ENCODE measurements at places on chromosomes 16 and 17.

- DNase-seq, result no peak
Observed at GRCh38 chr17:36074365-36074764, 10.3 kb downstream of the CCL18 start.

DNA sequence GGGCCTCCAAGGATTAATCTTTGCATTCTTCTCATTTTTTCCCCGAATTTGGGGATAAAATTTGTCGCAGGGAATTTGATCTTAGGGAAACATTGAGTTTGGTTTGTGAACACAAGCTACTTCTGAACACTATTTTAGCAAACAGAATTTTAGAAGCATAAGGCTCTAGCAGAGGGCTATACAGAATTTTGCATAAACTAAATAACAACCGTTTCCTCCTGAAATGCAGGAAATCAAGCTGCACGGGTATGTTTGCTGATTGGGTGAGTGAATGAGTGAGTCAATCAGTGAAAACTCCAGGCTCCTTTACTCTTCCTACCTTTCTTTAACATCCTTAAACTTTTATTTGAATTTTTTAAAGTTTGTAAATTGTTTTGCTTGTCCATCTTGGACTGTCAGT, 81.3 kb upstream of the GNAO1 start:
- no peak for DNase-seq

GRCh38 chr17:32350666-32351418, 885 bp downstream of the ZNF207 start:
- no peak for DNase-seq

DNA sequence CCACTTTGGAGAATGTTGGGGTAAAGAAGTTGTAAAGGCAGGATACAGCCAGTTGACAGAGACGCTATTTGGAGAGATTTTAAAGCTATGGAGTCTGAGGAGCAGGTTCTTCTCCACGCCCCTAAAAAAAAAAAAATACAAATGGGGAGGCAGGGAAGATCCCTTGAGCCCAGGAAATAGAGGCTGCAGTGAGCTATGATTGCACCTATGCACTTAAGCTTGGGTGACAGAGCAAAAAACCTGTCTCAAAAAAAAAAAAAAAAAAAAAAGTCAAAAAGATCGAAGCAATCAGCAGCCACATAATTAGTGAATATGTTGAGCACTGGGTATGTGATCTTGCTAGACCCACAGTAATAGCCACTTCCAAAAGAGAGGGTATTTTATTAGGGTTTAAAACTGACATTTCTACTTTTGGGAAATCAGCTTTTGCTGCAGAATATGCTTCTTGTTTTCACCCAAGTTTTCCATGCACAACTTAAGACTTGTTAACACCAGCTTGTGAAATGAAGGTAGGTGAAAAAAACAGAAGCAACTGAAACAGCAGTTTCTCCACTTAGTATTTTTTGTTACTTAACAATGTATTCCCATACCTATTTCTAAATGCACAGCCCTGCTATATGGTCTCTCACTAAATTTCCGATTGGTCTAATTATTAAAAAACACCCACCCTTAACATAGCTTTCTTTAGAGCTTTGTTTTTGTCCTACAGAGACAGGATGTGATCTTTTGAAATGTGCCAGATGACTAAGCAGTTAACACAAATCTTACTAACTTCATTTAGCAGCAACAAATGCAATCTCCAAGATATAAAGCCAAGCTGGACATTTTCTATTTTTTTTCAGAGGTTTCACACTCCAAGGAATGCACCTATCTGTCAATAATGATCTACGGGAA, 2.5 kb upstream of the ARL6IP1 start:
- DNase-seq, result no peak

- no peak for DNase-seq
Observed at GRCh38 chr17:48757524-48757961, 29.0 kb upstream of the HOXB13 start.

GRCh38 chr16:12898551-12898950, 2.8 kb upstream of the SHISA9 start:
- DNase-seq, result no peak

GRCh38 chr16:67563708-67564468, 1.6 kb downstream of the CTCF start:
- DNase-seq, result no peak

DNA sequence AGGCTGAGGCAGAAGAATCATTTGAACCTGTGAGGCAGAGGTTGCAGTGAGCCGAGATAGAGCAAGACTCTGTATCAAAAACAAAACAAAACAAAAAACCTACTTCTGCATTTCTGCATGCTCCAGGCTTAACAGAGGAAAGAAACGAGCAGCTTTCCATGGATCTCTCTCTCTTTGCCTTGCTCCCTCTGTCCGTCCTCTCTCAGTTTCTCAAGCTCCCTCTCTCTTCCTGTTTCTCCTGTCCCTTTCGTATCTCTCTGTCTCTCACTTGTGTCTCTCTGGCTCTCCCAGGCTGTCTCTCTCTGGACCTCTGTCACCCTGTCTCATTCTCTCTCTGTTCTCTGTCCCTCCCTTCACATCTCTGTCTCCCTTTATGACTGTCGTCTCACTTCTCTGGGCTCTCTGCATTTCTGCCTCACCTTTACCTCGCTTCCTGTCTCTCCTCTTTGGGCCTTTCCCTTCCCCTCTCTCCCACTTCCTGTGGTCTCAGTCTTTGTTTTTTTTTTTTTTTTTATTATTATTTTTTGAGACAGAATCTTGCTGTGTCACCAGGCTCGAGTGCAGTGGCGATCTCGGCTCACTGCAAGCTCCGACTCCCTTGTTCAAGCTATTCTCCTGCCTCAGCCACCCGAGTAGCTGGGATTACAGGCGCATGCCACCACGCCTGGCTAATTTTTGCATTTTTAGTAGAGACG, 4.1 kb upstream of the PITPNA start:
- no peak for DNase-seq

- no peak for DNase-seq
Observed at GRCh38 chr16:11129378-11129781, 126.6 kb downstream of the SOCS1 start.

DNA sequence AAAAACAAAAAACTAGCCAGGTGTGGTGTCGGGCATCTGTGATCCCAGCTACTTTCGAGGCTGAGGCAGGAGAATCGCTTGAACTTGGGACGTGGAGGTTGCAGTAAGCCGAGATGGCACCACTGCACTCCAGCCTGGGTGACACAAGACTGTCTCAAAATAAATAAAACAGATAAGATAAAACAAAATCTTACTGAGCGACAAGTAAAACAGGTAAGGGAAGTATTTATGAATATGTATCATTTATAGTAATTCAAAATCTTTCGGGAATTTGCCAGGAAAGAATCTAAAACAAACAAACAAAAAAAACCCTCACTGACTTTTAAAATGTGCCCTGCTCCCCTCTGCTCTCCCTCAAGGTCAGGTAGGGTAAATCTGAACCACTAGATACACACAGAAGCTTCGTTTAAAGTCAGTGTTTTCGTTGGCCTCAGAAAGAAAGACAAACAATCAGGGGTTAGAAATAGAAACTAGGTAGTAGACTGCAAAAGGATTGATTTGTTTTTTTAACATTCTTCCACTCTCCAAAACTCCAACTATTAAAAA, 2.1 kb downstream of the PRPSAP1 start:
- DNase-seq, result no peak

Measured in GM06990 (cell line).